ENCODE measurements at places on chromosomes 5 and 9.

- no peak for DNase-seq
Measured at GRCh38 chr5:118311103-118311819, 677.1 kb downstream of the DTWD2 start.

DNA sequence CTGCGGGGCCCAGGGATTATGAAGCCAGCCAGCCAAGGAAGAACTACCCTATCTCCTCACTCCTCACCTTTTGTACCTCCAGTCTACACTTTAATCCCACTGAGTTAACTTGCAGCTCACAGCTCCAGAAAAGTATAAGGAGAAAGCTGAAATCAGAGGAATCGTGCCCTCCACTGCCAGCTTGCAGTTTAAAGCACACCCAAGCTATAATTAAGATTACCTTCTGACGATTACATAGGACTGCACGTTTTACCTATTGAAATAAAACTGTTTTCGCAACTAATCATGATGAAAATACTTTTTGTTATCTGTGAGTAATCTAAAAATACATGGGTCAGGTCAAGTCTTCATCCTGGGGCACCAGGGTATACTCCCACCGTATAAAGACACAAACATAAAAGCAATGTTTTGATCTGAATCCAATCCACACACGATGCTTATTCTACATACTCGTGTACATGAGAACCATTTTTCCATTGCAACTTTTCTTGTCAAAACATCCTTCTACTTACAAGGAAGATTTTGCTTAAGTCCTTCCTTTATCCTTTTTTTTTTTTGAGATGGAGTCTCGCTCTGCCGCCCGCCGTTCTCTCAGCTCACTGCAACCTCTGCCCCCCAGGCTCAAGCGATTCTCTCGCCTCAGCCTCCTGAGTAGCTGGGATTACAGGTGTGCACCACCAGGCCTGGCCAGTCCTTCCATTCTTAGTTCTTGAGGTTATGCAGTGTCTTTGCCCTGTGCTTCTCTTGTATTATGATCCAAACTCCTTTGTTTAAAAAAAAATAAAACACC lies 7.6 kb downstream of the RPL37 start:
- no peak for DNase-seq

DNA sequence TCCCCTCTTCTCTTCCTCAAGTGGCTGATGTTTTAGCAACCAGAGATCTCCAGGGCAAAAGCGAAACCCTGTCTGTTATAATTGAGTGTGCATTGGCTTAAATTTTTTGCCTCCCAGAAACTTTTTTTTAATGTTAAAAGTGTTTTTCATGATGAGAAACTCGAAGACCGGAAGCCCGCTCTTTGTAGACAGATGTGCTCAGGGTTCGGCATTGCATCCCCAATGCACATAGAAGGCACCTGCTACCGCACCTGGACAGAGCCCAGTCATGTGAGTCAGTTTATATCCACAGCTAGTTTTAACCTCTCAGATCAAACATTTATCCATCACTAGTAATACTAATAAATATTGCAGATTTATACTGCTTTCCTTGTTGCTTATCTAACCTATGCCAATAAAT lies 19.5 kb upstream of the NADK2 start:
- DNase-seq = no peak

DNA sequence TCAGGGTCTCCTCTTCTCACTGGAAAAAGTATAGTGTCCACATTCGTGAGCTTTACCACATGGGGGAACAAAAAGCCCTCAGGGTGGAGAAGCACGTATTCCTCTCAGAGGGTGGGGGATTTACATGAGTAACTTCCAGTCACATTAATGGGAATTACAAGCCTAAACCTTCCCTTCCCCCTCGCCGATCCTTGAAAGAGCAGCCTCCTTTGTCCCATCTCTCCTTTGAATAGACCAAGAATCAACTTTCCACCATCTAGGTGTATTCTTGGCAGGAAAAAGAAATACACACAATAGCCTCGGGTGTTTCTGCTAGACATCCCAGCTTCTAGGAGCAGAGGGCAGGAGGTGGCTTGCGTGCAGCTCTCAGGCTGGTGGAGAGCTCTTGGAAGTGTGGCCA lies 144.4 kb downstream of the ZNF462 start:
- no peak for DNase-seq

DNA sequence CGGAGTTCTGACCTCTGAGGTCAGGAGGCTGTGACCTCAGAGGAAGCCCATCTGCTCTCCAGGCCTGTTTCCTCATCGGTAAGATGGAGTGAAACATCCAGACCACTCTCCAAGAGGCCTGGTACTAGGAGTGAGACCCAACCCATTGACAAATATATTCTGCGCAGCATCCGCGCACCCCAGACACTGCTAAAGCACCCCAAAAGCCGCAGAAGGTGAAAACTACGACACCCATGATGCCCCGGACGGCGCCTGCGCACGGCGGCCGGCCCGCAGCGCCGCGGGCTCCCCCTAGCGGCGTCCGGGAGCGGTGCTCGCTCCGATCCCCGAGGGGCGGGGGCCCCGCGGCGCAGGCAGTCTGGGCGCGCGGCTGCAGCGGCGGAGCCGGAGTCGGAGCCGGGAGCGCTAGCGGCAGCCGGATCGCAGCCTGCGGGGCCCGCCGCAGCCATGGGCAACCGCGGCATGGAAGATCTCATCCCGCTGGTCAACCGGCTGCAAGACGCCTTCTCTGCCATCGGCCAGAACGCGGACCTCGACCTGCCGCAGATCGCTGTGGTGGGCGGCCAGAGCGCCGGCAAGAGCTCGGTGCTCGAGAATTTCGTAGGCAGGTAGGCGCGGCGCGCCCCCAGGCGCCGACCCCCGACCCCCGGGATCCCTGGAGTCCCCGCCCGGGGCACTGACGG lies at the start of gene DNM1:
TSS of gene DNM1 (plus strand) at position 356 of the 683 bp plus-strand sequence. CDS start at position 448, 92 bp downstream.
- peak; percentile 66 for DNase-seq

DNA sequence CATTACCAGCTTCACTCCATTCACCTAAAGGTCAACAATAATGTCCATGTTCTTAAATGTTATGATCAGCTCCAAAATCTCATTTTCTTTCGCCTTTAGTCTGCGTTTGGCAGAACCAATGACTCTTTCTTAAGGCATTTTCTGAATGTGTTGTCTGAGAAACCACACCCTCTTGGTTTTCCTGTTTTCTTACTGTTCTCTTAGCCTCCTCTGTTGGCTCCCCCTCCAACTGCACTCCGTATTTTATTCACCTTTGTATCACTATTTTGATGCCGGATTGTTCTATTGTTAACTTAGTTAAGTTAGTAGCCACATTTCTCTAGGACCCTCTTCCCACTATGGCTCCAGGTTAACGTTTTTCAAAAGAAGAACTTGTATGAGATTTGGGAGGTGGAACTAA lies 185.6 kb downstream of the DMAC1 start:
- DNase-seq = no peak

- DNase-seq = no peak
Measured at GRCh38 chr9:316382-316965, 101.8 kb downstream of the DOCK8 start.

DNA sequence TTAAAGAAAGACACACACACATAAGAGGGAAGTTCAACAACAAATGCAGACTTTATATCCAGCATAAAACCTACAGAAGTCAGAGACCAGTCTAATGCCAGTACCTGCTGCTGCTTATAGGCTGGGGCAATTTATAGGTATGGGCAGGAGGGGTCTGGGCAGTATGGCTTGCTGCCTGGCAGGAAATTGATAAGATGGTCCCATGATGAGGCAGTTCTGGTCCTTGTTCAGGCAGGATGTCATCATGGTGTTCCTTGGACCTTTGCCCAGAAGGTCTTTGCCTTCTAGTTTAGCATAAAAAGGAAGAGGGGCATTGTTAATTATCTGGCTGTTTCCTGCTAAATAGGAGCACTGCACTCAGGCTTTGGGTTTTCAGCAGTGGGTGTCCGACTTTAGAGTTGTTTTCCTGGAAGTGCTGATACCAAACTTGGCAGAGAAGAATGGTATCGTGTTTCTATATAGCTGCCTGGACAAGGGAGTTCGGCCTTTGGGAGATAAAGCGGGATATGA lies 10.4 kb upstream of the PDCD1LG2 start:
- no peak for DNase-seq

GRCh38 chr5:97627272-97627671 lies 444.2 kb upstream of the RIOK2 start:
- DNase-seq = no peak
